ENCODE measurements at places on chromosomes 13 and 19. TPM values are rescaled to one million over a fixed set of nuclear protein-coding genes. Genes with fewer than 3 reads are reported as not detected.

PSG6 gene
- not detected for total RNA-seq

PGLYRP1 gene
- not detected for total RNA-seq

YJEFN3 gene
- 0.62 TPM for total RNA-seq

ZNF723 gene
- total RNA-seq = 0.19 TPM

APOC4 gene
- not detected for total RNA-seq

CEACAM4 gene
- total RNA-seq = not detected

EPS8L1 gene
- 9.8 TPM for total RNA-seq

EDNRB gene
- not detected for total RNA-seq

CEACAM6 gene
- total RNA-seq = not detected

ERICH4 gene
- total RNA-seq = not detected

IFNL1 gene
- total RNA-seq = not detected

CYP2A6 gene
- total RNA-seq = not detected

ZNF426 gene
- total RNA-seq = 0.17 TPM

CCNA1 gene
- total RNA-seq = 10.7 TPM

UNC13A gene
- total RNA-seq = 6.2 TPM

MISP3 gene
- 0.43 TPM for total RNA-seq

S1PR5 gene
- total RNA-seq = 7.9 TPM

PINLYP gene
- 0.38 TPM for total RNA-seq

CBY2 gene
- not detected for total RNA-seq

NPAS1 gene
- not detected for total RNA-seq

All from A172 (cell line).